ENCODE measurements at places on chromosomes 4 and X. TPM values are rescaled to one million over a fixed set of nuclear protein-coding genes. Genes with fewer than 3 reads are reported as not detected.

LNX1 gene
- total RNA-seq, result 1.6 TPM

DNA sequence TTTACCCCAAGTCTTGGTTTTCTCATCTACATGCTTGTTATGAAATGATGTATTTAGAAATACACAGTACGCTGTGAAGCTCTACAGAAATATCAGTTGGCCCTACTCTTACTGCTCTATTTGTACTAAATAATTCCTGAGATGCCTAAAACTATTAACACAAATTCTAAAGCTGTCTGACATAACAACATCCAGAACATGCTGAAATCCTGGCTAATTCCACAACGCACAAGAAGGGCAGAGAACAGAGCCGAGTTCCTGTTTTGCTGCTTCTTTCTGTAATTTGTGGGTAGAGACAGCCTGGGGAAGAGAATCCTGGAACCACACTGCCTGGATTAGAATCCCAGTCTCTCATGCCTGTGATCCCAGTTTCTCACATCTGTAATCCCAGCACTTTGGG, 59.0 kb downstream of the ZNF827 start:
- no peak for DNase-seq

GRCh38 chr4:123846092-123846491, 449.5 kb downstream of the SPRY1 start:
- no peak for DNase-seq

SHROOM3 gene
- 9.5 TPM for total RNA-seq
